Frontal cortex (tissue), 4 donors: ENCODE measurements at places on chromosomes 6 and 20.

GRCh38 chr20:48106428-48106827 is 321.1 kb upstream of the SULF2 start:
- no peak for DNase-seq

GRCh38 chr6:21199262-21199661 is 394.3 kb upstream of the SOX4 start:
- DNase-seq, result no peak

DNA sequence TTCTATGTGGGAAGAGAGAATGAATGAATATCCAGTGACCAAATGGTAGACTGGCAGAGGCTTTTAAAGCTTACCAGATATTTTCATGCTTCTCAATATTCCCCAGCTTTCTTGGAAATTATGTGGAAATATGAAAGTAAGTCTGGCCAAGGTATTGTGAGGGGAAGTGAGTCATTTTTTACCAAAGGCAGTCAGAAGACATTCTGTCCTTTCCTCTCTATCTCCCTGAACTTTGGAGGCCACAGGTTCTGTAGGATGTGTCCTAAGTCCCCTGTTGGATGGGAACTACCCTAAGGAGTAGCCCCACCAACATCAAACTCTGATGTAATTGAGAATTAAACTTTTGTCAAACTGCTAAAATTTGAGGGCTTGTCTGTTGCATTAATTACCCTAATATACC is 593.8 kb upstream of the NRSN1 start:
- DNase-seq, result no peak

DNA sequence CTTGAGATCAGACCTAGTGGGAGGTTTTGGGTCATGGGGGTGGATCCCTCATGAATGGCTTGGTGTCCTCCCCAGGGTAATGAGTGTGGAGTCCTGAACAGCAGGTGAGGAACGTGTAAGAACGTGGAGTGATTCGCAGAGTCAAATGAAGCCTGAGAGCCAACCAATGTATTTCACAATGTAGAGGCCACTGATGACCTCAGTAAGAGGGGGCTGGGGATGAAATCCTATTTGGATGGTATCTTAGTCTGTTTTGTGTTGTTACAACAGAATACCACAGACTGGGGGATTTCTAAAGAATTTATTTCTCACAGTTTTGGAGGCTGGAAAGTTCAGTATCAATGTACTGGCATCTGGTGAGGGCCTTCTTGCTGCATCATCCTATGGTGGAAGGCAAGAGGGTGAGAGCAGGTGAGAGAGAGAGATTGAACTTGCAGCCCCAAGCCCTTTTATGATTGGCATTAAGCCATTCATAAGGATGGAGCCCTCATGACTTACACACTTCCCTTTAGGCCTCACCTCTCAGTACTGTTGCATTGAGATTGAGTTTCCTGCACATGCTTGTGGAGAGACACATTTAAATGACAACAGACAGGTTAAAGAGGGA is 47.3 kb upstream of the HIVEP1 start:
- DNase-seq, result no peak

DNA sequence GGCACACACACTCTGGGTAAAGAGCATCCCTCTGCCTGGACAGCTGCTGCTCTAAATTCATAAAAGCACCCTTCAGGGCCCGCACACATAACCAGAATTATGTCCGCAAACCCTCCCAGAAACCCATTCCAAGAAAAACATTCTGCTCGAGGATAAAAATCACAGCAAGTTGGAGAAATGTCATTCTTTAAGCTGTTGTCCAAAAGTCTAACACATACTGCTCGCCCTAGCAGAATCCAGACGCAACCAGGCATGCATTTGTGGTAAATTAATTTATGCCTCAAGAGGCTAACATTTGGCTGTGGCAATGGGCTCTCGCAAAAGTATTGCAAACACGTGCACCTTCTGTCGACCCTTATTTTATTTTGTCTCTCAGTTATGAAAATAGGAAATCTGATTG is 116.1 kb upstream of the INSM1 start:
- no peak for DNase-seq

- no peak for DNase-seq
These were observed 60.1 kb upstream of the RNF146 start for GRCh38 chr6:127206531-127207095.

- DNase-seq, result no peak
These were observed 11.0 kb downstream of the ATP9A start for GRCh38 chr20:51757226-51757625.

GRCh38 chr20:41064377-41064776 is 35.8 kb downstream of the TOP1 start:
- DNase-seq, result no peak

DNA sequence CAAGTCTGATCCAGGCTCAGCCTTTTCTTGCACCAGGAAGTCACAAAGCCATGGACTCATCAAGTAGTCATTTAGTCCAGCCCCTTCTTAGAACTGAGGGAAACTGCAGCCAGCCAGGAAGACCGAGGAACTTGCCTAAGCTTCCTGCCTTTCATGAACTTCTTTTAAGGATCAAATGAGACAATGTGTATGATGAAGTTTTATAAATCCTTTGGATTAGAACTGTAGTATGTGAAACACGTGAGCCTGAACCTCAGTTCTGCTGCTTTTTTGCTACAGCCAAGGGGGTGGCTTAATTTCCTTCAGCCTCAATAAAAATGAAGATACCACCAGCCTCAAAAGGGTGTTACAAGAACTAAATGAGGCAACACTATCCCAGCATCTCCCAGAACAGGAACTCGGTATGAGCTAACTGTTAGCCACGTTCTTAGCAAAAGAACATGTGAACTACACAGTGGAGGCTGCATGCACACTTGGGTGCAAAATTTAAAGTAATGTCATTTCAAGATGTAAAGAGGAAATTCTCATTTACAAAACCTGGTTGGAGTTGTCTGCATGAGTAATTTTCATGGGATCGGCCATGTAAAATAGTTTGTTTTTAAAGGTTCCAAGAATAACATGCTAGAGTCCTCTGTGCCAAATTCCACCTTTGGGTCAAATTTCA is 76.0 kb upstream of the TBC1D7 start:
- DNase-seq, result no peak

- no peak for DNase-seq
These were observed 93.8 kb upstream of the BCLAF1 start for GRCh38 chr6:136383268-136383937.
